Upper lobe of left lung (tissue), 6 donors: ENCODE measurements at places on chromosomes 1 and 21. TPM values are rescaled to one million over a fixed set of nuclear protein-coding genes. Genes with fewer than 3 reads are reported as not detected.

Gene BEND5
- total RNA-seq = 14.5 TPM

DNA sequence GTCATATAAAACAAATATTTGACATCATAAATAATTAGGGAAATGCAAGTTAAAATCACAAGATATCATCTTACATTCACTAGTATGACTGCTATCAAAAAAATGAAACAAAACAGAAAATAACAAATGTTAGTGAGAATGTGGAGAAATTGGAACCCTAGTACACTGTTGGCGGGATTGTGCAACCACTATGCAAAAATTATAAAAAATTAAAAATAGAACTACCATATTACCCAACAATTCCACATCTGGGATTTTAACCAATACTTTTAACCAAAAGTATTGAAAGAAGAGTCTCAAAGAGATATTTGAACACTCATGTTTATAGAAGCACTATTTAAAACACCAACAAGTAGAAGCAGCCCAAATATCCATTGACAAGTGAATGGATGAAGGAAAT is 797.2 kb upstream of the ADAMTS5 start:
- DNase-seq = no peak
- H3K4me1 ChIP-seq = no peaks in the 10 kb centered on the region
- no peak overlapping the region for H3K27ac ChIP-seq

Gene CLCA1
- not detected for total RNA-seq

Gene MAN1C1
- total RNA-seq = 19.9 TPM

DNA sequence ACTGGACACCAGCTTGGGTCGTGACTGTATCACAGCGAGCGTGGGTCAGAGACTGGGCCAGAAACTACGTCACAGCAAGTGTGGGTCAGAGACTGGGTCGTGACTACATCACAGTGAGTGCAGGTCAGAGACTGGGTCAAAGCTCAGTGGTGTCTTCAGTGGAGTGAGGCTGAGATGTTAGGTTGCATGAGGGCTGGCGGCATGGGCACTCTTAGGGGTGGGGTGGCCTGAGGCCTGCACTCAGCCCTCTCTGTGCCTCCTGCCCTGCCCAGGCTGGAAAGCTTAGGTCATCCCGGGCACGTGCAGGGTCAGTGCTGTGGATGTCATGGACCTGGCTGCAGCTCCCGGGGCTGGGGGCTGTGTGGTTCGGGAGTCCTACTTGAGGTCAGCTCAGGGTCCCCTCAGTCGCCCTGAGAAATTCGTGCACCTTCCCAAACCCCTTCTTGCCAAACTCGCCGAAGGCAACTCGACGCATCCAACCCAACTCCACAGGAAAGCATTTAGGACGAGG is 19.0 kb downstream of the CFAP74 start:
- no peaks in the 10 kb centered on the region for H3K36me3 ChIP-seq
- DNase-seq = peak; percentile 66
- no peaks in the 10 kb centered on the region for H3K4me1 ChIP-seq
- H3K27me3 ChIP-seq = no peaks in the 10 kb centered on the region
- H3K4me3 ChIP-seq = no peak overlapping the region

DNA sequence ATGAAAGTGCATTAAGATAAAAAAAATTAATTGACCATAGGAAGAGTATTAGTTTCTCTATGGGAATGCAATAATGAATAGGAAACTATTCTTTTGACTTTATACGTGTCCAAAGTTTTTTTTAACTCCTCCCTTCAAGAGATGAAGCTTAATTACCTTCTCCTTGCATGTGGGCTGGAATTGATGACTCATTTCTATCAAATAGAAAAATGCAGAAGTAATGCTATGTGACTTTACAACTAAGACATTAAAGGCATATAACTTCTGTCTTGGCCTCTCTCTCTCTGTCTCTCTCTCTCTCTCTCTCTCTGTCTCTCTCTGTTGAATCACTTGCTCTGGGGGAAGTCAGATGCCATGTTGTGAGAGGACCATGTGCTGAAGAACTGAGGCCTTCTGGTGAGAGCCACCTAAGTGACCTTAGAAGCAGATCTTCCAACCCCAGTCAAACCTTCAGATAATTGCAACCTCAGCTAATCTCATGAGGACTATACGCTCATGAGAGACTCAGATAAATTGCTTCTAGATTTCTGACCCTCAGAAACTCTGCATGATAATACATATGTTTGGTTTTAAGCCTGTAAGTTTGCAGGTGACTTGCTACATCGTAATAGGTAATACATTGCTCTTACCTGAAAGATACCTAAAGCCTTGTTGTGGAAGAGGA is 414.2 kb downstream of the KCNT2 start:
- DNase-seq = no peak
- H3K27me3 ChIP-seq = no peaks in the 10 kb centered on the region

DNA sequence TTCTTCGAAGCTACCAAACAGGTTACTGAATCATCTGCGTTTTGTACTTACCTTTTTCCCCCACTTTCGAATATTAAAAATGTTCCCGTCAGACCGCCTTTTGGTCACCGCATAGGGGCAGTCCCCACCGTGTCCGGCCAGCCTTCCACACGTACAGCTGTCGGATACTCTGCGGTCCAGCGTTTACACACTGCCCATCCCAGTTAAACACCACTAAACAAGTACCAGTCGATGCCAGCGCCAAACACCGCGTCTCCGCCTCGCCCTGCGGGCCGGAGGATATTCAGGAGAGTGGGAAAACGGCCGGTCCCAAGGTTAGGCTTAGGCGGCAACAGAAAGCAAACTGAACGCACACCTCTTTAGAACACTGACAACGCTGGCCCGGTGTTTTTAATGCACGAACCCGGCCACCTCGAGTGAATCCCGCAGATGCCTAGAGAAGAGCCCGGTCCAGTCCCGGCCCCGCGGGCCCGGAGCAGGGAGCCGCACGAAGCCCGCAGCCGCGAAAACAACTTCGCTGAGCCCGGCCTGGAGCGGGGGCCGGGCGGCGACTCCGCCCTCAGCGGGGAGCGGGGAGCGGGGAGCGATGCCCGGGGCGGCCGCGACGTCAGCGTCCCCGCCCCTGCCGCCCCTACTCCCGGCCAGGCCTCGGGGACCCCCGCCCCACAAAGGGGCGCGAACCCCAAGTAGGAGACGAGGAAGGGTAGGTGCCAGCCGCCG is 730 bp upstream of the PHF13 start:
- peak overlapping the region; percentile 93 for H3K4me3 ChIP-seq
- H3K27me3 ChIP-seq = no peaks in the 10 kb centered on the region
- H3K27ac ChIP-seq = peak overlapping the region; percentile 95
- peak; percentile 64 for DNase-seq

DNA sequence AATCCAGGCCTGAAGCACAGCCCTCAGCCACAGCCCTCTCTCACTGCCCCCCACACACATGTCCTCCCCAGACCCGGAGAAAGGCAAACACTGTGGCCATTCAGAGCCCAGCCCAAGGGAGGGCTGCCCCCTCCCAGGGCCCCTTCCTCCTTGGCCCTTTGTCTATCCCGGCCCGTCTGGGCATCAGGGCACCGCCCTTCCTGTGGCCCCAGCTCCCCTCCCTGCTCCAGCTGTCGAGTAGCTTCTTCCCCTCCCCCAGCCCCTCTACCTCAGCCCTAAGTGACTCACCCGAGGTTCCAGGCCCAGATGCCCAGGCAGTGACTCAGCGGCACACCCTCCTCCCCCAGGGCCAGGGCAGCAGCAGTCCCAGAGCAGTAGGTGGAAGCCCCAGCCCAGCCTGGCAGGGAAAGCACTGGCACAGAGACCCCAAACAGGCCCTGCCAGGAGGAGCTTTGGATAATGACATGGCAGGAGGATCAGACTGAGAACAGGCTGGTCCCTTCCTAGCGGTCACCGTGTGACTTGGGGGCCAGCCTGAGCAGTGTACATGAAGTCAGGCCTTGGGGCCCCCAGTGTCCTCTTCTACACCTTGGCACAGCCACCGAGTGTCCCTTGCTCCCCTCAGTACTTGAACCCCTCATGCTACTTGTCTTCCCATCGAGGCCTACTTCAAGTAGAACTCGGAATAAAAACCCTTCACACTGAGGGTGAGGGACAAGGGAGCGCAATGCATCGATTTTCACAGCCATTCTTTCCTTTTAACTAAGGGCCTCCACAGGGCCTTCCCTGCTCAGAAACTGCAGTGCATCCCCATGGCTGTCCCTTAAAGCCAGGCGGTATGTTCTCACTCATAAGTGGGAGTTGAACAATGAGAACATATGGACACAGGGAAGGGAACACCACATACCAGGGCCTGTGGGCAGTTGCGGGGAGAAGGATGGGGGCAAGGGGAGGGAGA is 1.0 kb upstream of the S100A2 start:
- no peaks in the 10 kb centered on the region for H3K27me3 ChIP-seq
- peak; percentile 100 for DNase-seq
- H3K36me3 ChIP-seq = no peaks in the 10 kb centered on the region
- H3K4me3 ChIP-seq = no peak overlapping the region

DNA sequence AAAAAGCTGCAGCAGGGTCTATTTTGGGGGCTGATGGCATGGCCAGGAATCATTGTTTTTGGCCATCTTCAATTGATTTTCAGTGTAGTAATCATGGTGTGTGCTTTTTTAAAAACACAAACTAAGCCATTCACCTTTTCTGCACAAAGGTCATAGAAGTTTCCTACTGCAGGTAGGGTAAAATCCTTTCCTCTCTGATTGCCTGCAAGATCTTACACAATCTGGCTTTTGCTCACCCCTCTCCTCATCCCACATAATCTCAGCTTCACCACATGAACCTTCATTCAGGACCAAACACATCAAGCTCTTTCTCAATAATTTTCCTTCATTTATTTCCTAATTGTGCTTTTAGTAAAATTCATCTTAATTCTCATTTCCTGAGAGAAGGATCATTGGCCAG is 38.3 kb upstream of the GBP5 start:
- peak overlapping the region; percentile 62 for H3K27ac ChIP-seq
- peak overlapping the region; percentile 14 for H3K4me3 ChIP-seq
- no peaks in the 10 kb centered on the region for H3K27me3 ChIP-seq
- no peaks in the 10 kb centered on the region for H3K36me3 ChIP-seq
- H3K4me1 ChIP-seq = peaks cover 24% of the 10 kb centered on the region

- H3K27me3 ChIP-seq = no peaks in the 10 kb centered on the region
- H3K27ac ChIP-seq = no peak overlapping the region
- no peaks in the 10 kb centered on the region for H3K36me3 ChIP-seq
- no peaks in the 10 kb centered on the region for H3K4me1 ChIP-seq
Observed at GRCh38 chr1:163191301-163191700, 11.4 kb downstream of the RGS5 start.
